Renal cortical epithelial cell (primary cell): ENCODE measurements at places on chromosomes 2 and 18. TPM values are rescaled to one million over a fixed set of nuclear protein-coding genes. Genes with fewer than 3 reads are reported as not detected.

GRCh38 chr2:26646986-26647672 lies 6.0 kb upstream of the CIB4 start:
- DNase-seq = no peak

AP1S3 gene
- total RNA-seq = 48.0 and 50.9 TPM in 2 replicates

M1AP gene
- total RNA-seq = 0.17 and 0.85 TPM in 2 replicates

DNA sequence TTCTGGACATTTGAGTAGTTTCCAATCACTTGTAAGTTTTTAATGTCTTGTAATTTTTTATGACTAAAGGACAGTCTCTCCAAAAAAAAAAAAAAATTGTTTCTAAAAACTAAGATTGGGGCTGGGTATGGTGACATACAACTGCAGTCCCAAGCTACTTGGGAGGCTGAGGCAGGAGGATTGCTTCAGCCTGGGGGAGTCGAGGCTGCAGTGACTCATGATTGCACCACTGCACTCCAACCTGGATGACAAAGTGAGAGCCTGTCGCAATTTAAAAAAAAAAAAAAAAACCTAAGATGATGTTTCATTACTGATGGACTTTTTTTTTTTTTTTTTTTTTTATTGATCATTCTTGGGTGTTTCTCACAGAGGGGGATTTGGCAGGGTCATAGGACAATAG lies 34.4 kb upstream of the PKDCC start:
- no peak for DNase-seq

ARHGEF4 gene
- 0.35 and 0.40 TPM in 2 replicates for total RNA-seq

DNA sequence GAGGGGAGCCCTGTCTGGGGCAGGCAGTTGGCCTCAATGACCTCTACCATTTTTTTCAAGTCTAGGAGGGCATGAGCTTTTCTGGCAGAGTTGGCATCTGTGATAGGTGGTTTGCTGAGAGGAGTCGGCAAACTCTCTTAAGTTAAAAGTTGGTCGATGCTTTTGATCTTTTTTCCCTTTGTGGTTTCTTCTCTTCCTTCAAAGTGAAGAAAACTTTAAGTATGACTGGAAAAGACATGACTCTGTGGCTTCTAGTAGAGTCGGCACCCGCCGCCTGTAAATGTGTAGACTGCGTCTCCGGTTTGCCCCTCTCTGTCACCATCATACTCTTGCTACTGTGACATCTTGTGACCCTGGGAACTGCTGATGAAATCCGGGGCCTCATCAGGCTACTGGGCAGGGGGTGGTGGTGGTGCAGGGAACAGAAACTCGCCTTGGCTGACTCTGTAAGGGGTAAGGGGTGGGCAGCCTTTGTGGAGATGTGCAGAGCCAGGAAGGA lies 21.1 kb downstream of the INPP5D start:
- no peak for DNase-seq

AUP1 gene
- total RNA-seq = 54.7 and 83.7 TPM in 2 replicates

SKOR2 gene
- total RNA-seq = not detected in 2 replicates

EDAR gene
- total RNA-seq = 0.05 and 1.6 TPM in 2 replicates

- peak; percentile 70 for DNase-seq
Measured at GRCh38 chr2:190088917-190089316, 26.4 kb upstream of the MSTN start.

DNA sequence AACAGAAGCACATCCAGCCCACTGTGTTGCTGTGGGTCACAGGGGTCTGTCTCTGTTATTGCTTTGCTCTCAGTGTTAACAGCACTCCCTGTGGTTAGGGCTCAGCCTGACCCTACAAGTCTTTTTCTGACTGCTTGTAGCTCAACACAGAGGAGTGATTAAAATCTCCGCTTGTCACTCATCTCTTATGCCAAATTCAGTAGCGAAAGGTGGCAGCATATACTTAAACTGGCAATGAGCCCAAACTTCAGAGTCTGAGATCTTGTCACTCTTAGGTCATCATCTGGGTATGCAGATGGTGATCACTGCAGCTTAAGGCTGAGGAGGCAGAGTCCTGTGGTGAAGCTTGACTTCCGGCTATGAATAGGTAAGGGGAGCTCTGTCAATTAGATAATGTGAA lies 63.3 kb upstream of the CSRNP3 start:
- peak; percentile 49 for DNase-seq

- DNase-seq = no peak
Measured at GRCh38 chr18:61475931-61476330, 142.7 kb downstream of the CDH20 start.

MOCOS gene
- 12.0 and 14.6 TPM in 2 replicates for total RNA-seq

FSHR gene
- 0.05 TPM in 1 of 2 replicates, not detected in the other for total RNA-seq

GRCh38 chr2:223732346-223732745 lies 105.0 kb downstream of the AP1S3 start:
- no peak for DNase-seq
